NCI-H526 (cell line): ENCODE measurements at places on chromosomes 12 and 14.

DNA sequence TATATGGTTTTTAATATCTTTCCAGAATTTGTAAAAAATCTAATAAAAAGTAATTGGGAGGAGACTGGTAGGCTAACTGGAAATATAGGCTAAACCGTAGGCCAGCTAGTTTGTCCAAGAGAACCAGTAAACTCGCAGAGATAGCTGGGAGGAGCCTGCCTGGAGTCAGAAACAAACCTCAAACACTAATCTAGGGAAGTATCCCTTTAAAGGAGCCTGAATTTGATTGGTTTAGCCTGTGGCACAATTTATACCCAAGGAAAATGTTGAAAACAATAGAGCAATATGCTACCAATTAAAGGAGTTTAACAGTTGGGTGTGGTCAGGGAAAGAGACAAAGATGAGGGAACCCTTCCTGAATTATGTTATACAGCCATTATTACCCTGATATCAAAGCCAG lies 109.6 kb downstream of the EML5 start:
- no peak for DNase-seq

DNA sequence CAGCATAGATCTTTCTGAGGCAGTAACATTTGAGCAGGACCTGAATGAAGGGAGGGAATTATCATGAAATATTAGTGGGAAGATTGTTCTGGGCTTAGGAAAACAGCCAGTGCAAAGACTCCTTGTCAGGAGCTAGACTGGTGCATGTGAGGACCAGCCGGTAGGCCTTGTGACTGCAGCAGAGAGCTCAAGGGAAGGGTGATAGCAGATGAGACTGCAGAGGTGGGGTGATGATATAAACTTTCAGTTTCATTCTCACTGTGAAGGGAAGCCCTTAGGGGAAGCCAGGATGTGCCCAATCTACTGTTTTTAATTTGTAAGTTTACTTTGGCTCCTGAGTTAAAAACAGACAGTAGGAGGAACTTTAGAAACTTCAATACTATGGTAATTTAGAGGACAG lies 12.4 kb downstream of the IL22 start:
- DNase-seq = no peak

GRCh38 chr12:84508851-84509260 lies 403.7 kb downstream of the SLC6A15 start:
- no peak for DNase-seq

- no peak for DNase-seq
Measured at GRCh38 chr12:103696101-103696500, 109.0 kb downstream of the STAB2 start.

DNA sequence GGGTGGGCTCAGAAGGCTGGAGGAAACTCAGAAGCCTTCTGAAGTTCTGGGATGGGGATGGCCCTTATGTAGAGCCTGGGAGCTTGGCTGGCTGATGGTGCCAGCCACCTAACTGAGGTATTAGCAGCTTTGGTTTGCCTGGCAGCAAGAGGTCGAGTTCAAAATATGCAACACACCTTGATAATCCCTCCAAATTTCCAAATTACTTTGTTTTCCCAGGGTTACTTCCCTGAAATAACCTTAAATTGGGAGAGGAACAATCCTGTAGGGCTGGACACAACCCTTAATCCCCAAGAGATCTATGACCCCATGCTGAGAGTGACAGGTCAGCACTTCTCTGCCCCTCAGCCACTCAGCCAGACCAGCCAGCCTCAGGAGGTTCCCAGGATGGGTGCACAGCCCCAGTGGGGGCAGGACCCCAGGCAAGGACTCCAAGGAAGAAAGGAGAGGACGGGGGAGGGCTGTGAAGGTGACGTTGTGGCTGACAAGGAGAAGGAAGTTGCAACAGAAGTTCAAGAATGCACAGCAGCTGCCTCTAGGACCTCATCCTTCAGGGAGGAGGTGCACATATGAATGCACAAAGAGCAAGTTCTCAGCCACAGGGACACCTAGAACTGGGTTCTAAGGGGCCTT lies 18.6 kb upstream of the KRT77 start:
- no peak for DNase-seq

GRCh38 chr12:16523284-16523950 lies 82.5 kb downstream of the LMO3 start:
- DNase-seq = no peak

DNA sequence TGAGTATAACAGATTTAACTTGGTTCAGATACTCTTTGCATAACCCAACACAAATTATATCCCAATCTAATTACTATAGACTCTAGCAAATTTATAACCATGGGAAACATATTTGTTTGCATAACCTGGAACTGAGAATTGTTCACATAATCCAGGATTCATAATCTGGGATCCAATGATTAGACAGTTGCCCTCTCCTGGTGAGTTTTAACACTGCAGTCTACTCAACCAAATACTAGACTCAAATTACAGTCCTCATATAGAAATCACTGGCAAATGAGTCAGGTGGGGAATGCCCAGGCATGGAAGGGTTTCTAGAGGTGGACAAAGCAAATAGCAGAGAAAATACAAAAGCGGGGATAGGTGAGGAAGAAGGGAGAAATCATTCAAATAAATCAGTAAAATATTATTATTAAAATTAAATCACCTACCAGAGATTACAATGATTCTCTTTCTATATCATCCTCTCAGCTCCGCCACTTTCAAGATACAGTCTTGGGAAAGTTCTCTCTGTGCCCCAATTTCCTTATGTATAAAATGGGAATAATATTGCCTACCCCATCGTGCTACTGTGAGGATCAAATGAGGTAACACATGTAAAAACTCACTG lies 9.4 kb downstream of the GCH1 start:
- DNase-seq = peak; percentile 34

GRCh38 chr12:69468237-69469026 lies 1.8 kb upstream of the FRS2 start:
- no peak for DNase-seq

DNA sequence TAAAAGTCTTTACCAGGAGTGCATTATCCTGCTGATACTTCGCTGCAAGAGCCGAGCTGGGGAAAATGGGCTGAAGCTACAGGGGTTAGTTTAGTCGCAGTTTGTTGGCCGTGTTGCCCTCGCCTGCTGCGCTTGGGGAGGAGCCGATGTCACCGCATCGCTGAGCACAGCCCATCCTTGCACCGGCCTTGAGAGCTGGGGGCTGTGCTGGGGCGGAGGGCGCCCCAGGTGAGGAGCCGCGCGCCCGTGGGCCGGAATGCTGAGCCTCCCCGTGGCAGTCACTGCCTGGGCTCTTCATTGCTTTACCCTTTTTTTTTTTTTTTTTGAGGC lies 50.0 kb downstream of the ADGRD1 start:
- no peak for DNase-seq

GRCh38 chr14:85301506-85301905 lies 228.4 kb upstream of the FLRT2 start:
- no peak for DNase-seq

GRCh38 chr12:62915204-62915529 lies 19.8 kb downstream of the PPM1H start:
- DNase-seq = no peak

- DNase-seq = no peak
Measured at GRCh38 chr14:95408731-95409476, 89.2 kb upstream of the CLMN start.

GRCh38 chr14:32545095-32545494 lies 216.0 kb downstream of the AKAP6 start:
- no peak for DNase-seq

- no peak for DNase-seq
Measured at GRCh38 chr12:30092983-30093617, 309.4 kb upstream of the TMTC1 start.

DNA sequence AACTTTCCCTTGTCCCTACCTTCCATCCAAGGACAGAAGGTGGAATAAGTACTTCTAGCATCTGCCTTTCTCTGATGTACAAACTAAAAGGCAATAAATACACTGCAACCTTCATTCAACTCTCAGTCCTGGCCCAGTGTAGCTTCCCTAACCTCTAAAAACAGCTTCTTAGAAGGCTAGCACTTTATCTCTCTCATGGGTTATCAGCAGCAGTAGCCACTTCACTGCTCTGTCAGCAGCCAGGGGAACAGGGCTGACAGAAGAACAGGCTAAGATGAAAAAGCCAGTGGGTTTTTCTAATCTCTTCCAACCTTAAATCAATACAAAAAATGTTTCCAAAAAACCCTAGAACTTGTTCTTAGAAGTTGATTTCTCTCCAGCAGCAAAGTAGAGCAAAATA lies 13.2 kb downstream of the BAZ2A start:
- no peak for DNase-seq

- no peak for DNase-seq
Measured at GRCh38 chr12:119340578-119340977, 6.0 kb downstream of the CCDC60 start.

GRCh38 chr14:72499746-72500145 lies 394.2 kb downstream of the DPF3 start:
- no peak for DNase-seq

DNA sequence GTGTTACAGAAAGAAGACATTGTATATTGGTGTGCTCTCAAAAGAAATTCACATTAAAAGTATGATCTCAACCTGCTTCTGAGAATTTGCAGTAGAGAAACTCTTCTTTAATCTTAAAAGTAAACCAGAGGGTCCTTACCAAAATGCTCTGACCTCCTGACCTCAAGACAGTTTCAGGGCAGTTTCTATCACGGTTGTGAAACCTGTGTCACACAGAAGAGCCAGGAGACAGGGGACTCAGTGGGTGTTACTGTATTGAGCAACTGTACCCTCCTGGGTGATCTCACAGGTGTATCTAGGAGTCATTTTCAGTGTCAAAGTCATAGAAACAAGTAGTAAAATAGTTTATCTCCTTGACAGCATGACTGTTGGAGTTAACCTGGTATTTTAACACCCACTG lies 178.0 kb downstream of the GRIP1 start:
- DNase-seq = no peak

- DNase-seq = no peak
Measured at GRCh38 chr14:34538871-34539406, 562 bp downstream of the EAPP start.

DNA sequence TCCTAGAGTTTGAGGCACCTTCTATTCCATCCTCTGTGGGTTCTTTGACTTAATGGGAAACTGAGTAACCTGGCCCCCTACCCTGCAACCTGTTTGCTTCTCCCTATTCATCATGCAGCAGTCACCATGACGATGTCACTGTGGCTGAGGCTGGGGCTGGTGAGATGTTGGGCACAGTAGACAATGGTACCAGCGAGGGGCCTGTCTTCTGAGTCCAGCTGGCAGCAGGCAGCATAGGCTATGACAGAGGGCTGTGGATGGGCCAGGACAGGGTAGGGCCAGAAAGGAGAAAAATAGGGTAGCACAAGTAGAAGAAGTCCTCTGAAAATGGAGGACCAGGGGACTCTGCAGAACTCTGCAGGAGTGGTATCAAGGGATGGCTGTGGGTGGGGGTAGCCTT lies 2.0 kb downstream of the CIROP start:
- no peak for DNase-seq

DNA sequence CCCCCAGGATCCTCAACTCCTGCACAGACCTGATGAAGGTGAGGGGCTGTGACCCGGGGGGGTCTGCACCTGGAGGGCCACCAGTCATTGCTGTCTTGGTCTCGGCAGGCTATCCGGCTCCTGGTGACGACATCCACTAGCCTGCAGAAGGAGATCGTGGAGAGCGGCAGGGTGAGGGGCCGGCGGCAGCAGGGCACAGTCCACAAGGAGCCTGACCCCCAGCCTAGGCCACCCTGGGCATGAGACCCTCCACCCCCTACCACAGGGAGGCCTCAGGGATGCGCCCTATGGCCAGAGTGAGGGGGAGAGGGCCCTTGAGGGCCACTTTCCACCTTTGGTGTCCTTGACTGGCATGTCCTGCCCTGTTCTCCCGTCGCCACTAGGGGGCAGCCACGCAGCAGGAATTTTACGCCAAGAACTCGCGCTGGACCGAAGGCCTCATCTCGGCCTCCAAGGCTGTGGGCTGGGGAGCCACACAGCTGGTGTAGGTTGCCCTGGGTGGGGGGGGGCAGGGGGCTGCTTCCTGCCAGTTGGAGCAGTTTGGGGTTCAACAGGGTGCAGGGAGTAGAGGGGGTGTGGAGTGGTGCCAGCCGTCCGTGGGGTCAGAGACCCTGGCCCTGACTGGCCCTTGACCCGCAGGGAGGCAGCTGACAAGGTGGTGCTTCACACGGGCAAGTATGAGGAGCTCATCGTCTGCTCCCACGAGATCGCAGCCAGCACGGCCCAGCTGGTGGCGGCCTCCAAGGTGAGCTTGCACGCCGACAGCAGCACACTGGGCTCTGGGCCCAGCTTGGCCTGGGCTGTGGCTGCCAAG lies 25.0 kb downstream of the HIP1R start:
- DNase-seq = peak; percentile 87

GRCh38 chr12:116172224-116172849 lies 105.2 kb downstream of the MED13L start:
- DNase-seq = no peak

- no peak for DNase-seq
Measured at GRCh38 chr12:98222135-98222534, 293.3 kb upstream of the TMPO start.

- no peak for DNase-seq
Measured at GRCh38 chr12:46667551-46667950, 158.2 kb downstream of the SLC38A4 start.

DNA sequence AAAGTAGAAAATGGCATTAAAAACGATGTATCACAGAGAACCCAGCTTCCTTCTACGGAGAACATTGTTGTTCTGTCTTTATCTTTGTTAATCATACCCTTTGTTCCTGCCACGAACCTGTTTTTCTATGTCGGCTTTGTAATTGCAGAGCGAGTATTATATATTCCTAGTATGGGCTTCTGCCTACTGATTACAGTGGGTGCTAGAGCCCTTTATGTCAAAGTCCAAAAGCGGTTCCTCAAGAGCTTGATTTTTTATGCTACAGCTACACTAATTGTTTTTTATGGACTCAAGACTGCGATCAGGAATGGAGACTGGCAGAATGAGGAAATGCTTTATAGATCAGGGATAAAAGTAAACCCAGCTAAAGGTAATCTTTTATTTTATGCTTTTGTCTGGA lies 209.6 kb downstream of the TMTC2 start:
- no peak for DNase-seq

GRCh38 chr12:104578453-104578852 lies 121.7 kb downstream of the CHST11 start:
- no peak for DNase-seq

DNA sequence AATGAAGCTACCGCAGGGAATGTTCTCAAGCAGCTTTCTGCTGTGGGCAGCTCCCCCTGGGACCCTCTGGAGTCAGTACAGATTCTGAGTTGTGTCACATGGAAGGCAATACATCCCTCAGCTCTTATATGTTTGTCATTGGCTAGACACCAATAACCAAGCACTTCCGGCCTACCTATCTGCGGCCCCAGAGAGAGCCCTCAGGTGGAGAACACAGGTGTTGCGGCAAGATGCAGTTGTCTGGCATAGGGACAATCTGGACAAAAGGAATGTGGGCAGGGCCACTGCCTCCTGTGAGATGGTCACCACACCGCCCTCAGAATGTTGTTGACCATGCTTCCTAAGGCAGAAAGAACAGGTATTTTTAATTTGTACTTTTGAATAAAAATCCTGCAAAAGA lies 118.7 kb downstream of the BRMS1L start:
- peak; percentile 41 for DNase-seq

- no peak for DNase-seq
Measured at GRCh38 chr14:29671034-29671433, 256.6 kb downstream of the PRKD1 start.

GRCh38 chr12:75632442-75632841 lies 121.0 kb upstream of the KRR1 start:
- peak; percentile 26 for DNase-seq

- DNase-seq = no peak
Measured at GRCh38 chr14:96345669-96346068, 17.5 kb downstream of the ATG2B start.

- DNase-seq = no peak
Measured at GRCh38 chr14:50036211-50036610, 80.2 kb downstream of the VCPKMT start.

- DNase-seq = no peak
Measured at GRCh38 chr12:64187370-64187769, 34.7 kb downstream of the KICS2 start.
